ENCODE measurements at places on chromosomes 7 and 10. TPM values are rescaled to one million over a fixed set of nuclear protein-coding genes. Genes with fewer than 3 reads are reported as not detected.

DNA sequence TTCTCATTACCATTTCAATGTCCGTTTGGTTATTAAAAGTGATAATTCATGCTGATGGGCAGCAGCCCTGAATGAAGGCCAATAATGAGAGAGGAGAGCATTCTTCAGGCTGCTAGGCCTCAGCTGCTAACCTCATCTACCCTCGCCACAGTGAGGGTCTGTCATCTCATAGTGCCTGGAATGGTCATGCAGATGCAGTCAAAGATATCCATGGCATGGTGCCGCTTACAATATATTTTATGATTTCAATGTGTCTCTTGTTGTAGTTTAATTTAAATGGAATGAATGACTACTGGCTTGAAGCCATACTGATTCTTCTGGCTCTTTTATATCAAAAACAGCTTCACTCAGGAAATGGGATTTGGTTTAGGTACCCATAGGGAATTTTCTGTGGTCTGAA lies 126.9 kb downstream of the SLC16A9 start:
- no peak for DNase-seq

GRCh38 chr7:101594790-101595189 lies 34.3 kb downstream of the MYL10 start:
- no peak for DNase-seq

Gene GATAD1
- 21.2 TPM for total RNA-seq

DNA sequence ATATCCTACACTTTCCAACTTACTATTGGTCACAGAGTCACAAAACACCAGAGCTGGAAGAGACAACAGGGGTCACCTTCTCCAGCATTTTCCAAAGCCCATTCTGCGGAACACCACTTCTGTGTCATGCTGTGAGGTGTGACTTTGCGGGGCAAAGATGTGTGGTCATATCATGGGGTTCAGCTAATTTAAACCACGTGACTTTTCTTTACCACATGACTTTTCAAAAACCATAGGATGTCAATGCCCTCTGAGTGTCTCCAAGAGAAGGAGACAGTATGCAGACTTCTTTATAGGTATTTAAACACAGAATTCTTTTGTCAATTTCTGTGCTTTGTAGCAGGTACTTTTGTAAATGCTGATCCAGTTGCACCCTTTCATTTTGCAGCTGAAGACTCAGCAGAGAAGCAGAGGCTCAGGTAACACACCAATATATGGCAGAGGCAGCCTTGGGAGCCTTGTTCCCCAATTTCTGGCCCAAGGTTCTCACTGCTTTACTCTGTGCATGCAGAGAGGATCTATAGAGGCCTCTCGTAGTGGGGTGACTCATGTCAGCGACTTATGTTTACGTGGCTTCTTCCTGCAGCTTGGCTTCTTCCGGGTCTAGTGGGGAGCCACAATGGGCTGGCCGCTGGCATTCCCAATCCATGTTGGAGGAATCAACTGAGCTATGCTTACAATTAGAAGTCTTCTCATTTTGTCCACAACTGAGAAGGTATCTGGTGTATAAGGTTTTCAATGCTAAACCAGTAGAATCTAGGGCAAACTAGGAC lies 104.0 kb upstream of the RHOBTB1 start:
- DNase-seq = no peak

Gene CASP2
- total RNA-seq = 20.4 TPM

Gene TSPAN33
- total RNA-seq = 4.1 TPM

- DNase-seq = no peak
These were observed 30.6 kb downstream of the ANK3 start for GRCh38 chr10:60359066-60359465.

Gene HOGA1
- total RNA-seq = 0.41 TPM
